Activated T-helper 1 cell treated with anti-CD3 and anti-CD28 coated beads, Interleukin-2, amount 50 U/mL, for 16 hours (primary cell): ENCODE measurements at places on chromosomes 7 and 10.

DNA sequence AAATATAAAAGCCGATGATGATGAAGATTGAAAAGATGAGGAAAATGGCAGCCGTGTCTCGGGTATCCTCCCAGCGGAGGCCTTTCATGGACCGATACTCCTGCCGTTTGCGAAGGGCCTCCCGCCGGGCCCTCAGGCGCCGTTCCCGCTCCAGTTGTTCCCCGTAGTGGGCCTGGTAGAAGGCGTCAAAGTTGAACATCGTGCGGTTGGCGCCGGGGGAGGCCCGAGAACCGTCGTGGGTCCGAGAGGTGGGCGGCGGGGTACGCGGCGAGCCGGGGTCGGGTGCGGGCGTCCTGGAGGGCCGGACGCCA lies 553 bp downstream of the DNAJC30 start:
- no peak for DNase-seq

GRCh38 chr7:47669178-47669891 lies 87.4 kb upstream of the TNS3 start:
- DNase-seq: no peak

- DNase-seq: no peak
These were observed 170.5 kb downstream of the RPS24 start for GRCh38 chr10:78203915-78204818.

DNA sequence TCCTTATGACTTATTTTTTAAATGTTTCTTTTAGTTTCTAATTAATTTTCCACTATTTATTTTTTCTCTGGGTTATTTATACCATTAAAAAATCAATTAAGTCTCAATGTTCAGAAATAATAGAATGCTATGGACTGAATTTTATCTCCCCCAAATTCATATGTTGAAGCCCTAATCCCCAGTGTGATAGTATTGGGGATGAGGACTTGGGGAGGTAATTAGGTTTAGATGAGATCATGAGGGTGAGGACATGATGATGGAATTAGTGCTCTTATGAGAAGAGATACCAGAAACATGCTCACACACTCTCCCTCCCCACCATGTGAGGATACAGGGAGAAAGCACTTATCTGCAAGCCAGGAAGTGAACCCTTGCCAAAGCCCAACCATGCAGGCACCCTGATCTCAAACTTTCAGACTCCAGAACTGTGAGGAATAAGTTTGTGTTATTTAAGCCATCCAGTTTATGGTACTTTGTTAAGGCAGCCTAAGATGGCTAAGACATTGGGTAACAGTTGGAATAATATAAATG lies 202.6 kb downstream of the MDFIC start:
- no peak for DNase-seq

GRCh38 chr10:96043893-96044715 lies 721 bp downstream of the CCNJ start:
- DNase-seq: peak; percentile 14

DNA sequence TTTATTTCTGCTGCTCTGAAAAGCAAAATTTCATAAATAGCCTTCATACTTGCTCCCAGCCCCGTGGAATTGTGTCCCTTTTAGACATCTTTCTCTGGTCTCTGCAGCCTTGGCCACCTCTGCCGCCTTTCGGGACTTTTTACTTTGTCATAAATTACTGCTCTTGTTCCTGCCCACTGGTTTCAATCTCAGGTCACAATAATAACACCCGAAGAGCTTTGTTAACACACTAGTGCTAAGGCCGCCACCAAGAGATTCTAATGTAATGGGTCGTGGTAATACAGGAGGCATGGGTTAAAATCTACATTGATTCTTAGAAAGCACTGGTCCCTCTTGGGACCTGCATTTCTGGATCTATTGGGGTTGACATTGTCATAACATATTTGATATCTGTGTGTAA lies 276.0 kb upstream of the VWC2 start:
- no peak for DNase-seq

GRCh38 chr10:98125940-98126631 lies 8.4 kb upstream of the R3HCC1L start:
- DNase-seq: no peak

DNA sequence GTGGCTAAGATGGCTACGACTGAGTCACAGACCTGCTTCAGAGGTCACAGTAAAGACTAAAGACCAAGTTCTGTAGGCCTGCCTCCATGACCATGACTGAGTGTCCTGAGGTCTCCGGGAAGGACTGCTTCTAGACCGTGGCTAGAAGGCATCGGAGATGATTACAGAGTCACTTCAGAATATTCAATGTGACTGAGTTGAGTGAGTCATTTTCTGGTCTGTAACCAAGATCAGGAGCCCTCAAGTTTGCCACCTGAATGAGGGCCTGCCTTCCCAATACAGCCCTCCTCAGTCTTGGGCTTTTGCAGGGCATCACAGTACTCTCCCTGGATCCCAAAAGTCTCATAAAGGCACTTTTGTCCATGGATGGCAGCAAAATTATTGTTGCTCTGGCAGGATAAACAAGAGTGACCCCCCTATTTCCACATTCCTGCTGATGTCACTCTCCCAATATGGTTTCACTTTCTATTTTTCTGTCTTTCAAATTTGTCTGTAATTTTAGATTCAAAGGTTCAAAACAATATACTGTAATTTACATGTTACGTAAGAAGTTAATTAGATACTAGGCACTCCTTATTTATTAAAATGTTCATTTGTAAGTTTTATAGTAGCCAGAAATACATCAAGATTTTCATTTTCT lies 47.7 kb upstream of the ZNF92 start:
- no peak for DNase-seq

- no peak for DNase-seq
These were observed 130.8 kb downstream of the SORBS1 start for GRCh38 chr10:95430231-95430951.

GRCh38 chr7:140348161-140348849 lies 50.0 kb downstream of the SLC37A3 start:
- no peak for DNase-seq
